ENCODE measurements at places on chromosomes 3 and 15.

DNA sequence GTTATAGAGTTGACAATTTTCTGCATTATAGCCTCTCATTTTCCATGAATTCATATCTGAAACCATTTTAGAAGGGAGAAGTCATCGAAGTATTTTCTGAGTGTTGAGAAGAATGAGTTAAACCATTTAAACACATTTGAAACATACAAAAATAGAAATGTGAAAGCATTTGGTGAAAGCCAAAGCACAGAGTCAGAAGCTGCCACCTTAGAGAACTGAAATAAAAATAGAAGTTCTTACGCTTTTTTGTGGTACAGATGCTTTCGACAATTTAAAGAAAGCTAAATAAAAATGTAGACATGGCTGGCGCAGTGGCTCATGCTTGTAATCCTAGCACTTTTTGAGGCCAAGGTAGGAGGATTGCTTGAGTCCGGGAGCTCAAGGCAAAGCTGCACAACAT lies 9.0 kb downstream of the FANCD2OS start:
- DNase-seq: no peak

GRCh38 chr3:126781406-126781805 lies 77.4 kb downstream of the CHCHD6 start:
- no peak for DNase-seq

- DNase-seq: no peak
Measured at GRCh38 chr3:167115331-167115934, 264.7 kb downstream of the ZBBX start.

- DNase-seq: peak; percentile 65
Measured at GRCh38 chr15:68383161-68384074, 48.5 kb downstream of the ITGA11 start.

- DNase-seq: no peak
Measured at GRCh38 chr15:94348084-94348483, 116.7 kb downstream of the MCTP2 start.

DNA sequence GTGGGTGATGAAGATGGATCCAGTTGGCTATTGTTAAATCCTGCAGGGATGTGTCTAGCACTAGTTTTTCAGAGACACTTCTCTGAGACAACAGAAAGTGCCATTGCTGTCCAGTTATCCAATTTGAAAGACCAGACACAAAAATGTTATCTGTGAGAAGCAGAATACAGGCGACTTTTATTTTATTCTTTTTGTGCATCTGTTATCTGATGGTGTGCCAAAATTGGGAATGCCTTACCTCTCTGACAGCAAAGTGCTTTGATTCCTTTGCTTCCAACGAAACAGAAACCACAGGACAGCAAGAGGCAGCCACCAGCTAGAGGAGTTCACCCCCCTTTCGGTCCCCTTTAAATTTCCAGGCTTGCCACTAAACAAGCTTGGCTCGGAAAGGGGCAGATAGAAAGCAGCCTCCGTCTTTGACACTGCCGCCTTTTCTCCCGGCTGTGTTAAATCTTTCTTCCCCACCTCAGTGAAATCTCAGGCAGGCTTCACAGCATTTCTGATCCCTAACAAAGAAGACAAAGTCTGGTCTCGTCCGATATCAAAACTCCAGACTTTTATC lies 17.7 kb upstream of the PRR20G start:
- DNase-seq: no peak

GRCh38 chr3:36918050-36918449 lies 26.8 kb downstream of the TRANK1 start:
- DNase-seq: no peak

DNA sequence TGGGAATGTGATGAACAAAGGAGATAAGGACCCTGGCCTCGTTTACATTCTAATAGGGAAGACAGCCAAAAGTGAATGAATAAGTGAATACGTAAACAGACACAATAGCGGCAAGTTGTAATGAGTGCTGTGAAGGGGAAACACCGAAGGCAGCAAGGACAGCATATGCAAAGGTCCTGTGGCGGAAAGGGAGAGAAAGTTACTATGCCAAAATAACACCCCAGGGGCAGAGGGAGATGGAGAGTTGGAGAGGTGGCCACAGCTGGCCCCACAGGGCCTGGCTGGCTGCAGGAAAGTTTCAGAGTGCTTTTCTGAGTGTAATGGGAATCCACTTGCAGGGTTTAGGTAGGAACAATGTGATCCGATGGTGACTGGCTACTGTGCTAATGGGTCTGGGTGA lies 91.9 kb downstream of the SLCO3A1 start:
- DNase-seq: no peak

DNA sequence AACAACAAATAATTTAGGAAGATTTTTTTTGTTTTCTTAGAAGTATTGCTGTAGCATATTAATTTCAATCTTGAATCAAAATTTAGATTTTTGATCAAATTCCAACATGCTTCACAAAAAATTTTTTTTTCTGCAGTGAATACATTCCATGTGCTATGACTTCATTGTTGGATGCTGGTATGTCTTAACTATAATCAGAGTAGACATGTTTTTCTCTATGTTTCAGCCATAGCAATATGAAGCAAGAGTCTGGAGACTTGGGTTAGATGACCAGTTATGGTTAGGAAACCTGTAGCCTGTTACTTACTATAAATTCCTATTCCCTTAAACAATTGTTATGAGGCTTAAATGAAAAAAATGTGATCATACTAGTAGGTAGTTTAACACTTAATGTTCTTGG lies 176.1 kb upstream of the CHL1 start:
- DNase-seq: no peak

DNA sequence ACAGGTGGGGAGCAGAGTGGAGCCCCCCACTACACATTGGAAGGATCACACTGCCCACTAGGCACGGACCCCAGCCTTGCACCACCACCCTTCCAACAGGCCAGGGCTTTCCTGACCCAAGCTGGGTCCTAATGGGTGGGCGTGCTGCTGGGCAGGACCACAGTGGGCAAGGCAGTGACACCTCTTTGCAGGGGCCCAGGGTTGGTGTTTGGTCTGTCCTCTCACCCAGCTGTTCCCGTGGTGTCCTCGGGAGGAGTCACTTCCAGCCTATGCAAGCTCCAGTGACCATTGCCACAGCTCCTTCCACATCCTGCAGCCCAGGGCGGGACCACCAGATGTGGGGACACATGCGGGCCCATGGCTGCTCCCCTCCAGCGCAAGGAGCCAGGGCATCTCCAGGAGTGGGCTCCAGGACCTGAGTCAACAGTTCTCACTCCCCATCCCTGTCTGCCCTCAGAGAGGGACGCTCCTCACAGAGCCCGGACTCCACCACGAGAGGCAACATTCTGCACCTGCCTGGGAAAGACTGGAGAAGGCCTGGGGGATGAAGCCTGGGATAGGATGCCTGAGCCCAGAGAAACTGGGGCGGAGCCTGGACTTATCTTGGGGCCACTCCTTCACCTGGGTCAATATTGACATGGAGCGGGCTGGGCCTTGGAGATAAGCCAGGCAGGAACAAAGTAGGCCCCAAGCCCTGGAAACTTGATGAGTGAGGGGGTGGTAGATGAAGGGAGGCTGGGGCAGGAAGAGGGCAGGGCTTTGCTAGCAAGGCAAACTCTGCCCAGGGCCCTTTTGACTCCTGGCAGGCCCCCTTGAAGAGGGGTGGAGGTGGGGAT lies 3.9 kb upstream of the VILL start:
- peak; percentile 44 for DNase-seq

DNA sequence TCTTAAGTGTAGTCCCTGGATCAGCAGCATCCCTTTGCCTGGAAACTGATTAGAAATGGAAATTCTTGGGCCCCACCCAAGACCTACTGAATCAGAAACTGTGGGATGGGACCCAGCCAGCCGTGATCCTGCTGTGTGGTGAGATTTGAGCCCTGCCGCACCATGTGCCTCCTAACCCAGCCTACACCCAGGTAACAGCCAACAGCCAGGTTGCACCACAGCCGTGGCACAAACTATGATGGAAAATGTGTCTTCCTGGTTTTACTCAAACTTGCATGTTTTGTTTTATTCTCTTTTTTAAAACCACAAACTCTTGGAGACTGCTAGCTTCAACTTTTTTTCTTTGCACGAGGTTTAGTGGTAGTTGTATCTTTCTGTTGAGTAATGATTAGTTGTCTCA lies 2.6 kb downstream of the LIMD1 start:
- no peak for DNase-seq

DNA sequence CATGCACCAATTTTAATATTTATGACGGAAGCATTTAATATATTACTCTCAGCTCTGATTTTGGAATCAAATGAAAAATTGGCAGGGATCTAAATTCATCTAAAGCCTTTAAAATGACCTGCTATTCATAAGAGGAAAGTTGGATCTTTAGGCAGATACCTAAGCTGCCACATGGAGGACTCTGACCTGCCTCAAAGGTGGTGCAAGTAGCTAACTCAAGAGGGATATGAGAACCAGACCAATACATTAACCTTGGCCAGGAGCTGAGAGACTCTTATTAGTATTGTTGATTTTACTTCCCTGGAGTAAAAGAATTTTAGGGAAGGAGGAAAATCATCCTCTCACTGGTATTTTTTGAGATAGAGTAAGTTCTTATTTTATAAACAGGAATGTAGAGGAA lies 17.7 kb downstream of the ZNF654 start:
- DNase-seq: peak; percentile 59

DNA sequence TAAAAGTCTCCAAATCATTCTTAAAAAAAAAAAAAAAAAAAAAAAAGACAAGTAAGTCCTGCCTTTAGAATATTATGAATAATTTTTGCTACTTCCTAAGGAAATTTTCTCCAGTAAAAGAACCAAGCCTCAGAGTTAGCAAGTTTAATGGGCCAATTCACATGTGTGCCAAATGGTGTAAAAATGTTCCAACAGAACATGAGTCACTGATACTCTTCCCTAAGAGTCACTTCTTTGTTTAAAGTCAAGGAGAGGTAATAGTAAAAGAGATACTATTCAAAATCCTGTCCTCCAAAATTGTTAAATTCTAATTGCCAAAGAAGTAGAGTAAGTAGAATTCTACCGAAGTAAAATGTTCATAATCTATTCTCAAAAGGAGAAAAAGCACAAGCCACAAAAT lies 17.7 kb upstream of the CPA3 start:
- no peak for DNase-seq

GRCh38 chr15:39409876-39410530 lies 170.9 kb upstream of the THBS1 start:
- DNase-seq: no peak

DNA sequence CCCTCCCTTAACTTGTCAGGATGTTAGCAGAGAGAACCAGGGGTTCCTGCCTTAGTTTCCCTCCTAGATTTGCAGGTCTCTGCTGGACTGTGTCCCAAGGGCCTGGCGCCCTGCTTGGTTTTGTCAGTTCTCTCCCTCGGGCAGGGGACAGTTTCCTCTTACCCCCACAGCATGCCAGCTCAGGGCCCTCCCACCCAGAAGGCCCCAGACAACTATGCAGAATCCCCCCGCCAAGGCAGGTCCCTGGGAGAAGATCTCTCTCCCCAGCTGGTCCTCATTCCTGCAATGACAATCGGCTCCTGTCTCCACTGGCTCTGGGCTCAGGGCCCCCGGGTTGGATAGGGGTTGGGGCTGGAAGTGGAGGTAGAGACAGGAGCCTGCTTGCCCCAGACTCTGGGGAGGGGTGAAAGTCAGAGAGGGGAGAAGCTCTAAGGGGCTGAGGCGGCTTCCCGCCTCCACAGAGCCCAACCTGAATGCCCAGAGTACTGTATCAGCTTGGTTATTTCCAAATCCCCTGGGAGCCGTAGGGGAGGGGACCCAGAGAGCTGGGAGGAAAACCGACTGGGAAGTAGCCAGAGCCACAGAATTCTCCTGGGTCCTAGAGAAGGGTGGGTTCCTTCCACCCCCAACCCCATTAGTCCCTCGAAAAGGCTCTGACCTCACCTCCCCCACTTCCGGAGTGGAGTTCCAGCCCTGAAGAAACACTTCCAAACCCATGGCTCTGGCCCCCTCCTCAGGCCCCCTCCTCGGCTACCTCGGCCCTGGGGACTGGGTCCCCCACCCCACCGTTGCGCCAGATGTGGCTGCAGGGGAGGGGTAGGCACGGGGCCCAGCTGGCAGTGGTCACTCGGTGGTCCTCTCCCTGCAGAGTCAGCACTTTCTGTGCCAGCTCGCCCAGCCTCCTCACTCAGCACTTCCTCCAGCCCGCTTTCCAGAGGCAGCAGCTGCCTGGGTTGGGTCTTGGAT lies 3.8 kb upstream of the LOXL1 start:
- DNase-seq: no peak

DNA sequence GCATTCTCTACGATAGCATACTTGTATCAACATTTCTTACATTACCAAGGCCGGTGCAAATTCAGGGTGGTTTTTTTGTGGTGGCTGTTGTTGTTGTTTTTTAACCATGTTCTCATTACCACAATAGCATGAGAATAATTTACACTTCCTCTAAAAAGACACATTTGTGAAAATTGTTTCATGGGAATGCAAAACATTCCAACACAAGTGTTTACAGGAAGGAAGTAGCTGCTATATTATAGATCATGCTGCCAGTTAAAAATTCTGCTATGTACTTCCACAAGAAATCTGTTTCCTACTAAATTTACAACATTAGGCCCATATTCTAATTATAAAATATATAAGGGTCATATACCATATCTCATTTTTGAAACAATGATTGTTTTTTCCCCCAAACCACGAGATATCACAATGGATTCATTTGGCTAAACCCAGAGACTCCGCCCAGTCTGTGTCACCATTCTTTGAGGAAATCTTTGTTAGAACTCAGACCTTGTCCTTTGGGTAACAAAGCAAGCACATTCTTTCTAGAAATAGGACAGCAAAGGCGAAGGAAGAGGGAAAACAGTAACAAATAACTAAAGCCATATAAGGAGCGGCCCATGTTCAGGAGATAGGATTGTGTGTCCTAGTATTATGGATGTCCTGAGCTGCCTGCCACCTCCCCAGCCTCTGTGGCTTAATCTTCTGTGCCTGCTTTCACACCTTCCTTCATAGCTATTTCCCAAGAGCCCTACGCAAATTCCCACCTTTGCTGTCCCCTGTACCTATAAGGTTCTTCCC lies 60.1 kb downstream of the UACA start:
- no peak for DNase-seq

DNA sequence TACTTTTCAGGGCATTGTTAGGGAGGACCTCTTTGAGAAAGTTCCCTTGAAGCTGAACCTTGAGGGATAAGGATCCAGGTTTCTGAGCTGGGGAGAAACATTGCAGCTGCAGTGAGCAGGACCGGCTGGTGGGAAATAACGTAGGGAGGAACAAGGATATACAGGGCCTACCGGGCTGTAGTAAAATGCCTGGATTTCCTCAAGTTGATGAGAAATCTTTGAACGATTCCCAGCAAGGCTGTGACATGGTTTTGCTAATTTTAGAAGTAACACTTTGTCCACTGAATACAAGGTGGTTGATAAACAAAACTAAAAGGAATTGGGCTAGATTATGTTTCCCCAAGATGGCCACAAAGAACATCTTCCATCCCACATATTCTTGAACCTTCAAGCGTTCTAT lies 137.0 kb upstream of the AGBL1 start:
- DNase-seq: no peak

DNA sequence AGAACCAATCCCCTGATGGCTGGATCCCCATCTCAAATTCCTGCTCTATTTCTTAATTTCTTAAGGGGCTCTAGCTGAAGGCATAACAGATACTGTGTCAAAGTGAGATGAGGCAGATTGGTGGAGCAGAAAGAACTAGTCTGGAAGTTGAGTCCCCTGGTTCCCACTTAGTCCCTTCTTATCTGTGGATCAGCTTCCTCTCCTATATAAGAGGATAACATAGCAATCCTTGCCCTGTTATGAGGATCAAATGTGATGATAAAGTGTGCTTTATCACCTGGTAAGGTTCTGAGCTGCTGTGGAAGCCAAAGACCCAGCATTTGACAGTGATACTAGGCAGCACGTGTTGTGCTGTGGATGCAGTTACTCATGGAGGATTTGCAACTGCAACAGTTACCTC lies 8.1 kb upstream of the SIN3A start:
- no peak for DNase-seq

GRCh38 chr3:129001101-129001805 lies at the start of gene EFCC1:
Gene EFCC1 (plus strand): TSS chr3:129001304. CDS start chr3:129001629, 325 bp downstream.
- no peak for DNase-seq
